ENCODE measurements at places on chromosomes 7 and 10.

DNA sequence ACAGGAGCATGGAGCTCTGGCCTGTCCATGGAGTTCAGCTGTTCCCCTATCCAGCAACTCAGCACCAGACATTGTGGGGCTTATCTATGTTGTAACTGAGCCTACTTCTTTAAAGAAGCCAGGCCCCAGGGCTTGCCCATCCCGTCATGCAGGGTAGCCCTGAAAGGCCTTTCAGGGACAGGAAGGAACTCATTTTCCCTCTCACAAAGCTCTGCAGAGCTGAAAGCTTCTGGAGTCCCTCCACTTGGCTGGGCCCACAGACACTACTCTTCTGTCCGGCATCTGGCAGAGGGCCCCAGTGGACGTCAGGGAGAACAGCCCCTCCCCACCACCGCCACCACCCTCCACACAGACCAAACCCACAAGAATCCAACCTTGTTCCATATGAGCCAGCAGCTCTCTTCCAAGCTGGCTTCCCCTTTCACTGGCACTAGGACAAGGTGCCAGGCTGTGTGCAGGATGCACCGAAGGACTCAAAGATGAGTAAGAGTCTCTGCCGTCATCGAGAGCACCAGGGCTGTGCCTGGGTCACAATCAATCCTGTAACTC is 33.1 kb downstream of the DENND2A start:
- no peak for DNase-seq

- no peak for DNase-seq
Measured at GRCh38 chr7:123712619-123713018, 36.2 kb downstream of the WASL start.

DNA sequence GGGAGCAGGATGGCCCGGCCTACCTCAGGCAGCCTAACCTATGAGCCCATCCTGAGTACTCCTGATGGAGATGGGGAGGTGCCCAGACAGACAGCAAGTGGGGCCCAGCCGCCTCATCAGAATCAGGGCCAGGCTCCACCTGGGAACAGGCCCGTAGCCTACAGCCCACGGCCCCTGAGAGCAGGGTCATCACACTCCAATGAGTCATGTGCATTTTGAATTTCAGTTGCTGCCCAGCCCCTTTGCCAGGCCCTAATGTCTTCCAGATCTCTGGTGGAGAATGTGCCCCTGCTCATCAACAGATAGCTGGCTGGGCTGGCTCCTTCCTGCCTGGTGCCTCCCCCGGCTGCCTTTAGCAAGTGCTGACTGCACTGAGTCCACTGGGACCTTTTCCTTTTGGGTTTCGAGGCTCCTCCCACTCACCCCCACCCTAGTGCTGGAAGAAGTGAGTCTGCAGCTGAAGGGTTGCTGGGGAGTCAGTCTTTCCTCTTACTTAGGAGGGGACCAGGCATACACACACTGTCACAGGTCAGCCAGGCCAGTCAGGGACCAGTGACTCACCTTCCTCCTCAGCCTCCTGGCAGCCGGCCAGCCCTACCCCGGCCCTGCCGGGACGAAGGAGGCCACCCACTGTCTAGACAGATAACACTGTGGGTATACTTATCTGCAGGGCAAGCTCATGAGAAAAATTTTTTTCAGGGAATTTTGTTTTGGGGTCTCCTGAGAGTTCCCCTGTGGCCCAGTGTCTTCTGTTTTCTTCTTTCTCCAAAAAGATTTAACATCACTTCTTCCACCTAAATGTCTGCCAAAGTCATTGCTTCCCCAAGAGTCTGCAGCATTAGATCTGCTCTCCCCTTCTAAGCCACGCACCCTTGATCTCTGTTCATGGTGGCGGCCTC is 9.1 kb upstream of the ASIC3 start:
- no peak for DNase-seq

DNA sequence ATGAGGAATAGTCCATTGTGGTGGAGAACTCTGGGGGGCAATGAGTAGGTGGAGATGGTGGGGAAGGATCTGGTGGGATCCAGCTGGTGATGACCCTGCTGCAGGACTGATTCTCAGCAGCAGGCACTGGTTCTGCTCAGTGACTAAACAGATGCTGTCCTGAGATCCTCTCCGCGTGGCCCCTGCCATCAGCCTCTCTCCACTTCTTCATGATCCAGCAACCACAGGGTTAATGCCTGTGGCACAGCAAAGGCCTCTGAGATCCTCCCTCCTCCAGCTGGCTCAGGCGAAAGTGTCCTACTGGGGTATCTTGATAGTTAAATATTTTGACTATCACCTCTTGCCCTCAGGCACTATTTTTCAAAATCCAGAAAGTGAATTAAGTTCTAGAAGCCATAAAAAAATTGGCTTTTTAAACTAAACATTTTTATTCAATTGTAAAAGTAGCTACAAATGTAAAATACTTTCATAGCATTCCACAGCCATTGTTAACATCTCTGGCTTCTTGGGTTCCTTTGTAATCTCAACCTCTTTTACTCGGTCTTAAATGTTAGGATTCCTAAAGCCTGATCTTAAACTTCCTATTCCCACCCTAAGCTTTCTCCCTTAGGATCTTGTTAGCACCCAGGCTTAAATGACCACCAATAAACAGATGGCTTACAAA is 13.1 kb downstream of the PLAU start:
- DNase-seq = no peak

DNA sequence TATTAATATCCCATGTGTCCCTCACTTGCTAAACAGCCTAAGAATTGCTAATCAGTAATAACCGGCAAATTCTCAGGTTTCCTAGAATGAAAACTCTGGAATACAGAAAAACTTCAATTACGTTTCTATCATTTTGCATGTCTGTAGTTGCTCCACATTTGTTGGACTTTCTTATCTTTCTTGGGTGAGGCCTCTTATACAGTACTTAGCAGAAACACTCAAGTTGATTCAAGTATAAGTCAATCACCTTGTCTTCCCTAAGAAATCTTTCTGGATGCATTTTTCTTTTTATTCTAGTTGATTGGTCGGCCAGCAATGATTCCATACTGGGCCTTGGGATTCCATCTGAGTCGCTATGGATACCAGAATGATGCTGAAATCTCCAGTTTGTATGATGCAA is 61.4 kb downstream of the MGAM2 start:
- no peak for DNase-seq

GRCh38 chr10:5492322-5492855 is 7.0 kb downstream of the CALML5 start:
- DNase-seq = no peak

DNA sequence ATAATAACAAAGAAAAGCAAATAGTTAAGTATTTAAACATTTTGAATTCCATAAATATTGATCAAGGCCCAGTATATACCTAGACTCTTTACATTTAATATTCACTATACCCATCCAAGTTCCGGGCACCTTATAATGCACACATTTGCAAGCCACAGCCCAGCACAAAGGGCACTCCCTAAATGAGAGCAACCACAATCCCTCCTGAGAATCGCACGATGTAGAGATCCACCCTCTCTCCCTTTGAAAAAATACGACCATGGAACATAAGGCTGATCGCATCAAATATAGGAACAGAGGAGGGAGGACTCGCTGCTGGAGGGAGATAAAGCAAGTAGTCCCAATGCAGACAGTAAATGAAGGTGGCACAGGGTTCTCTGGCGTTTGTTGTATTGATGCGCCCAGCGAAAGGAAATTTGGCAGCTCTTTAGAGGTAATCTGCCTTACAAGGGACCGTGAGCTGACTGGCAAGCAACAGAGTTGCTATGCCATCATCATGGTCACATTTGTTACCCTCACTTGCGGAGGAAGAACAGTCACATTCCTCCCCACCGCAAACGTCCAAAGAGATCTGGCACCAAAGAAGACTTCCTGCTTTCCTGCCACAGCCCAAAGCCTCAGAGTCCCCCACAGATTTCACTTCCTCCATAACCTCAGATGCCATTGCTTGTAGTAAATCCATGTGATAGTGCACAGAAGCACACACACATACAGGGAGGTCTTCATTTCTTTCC is 16.1 kb upstream of the TAS2R40 start:
- DNase-seq = no peak

- no peak for DNase-seq
Measured at GRCh38 chr10:55631071-55631654, 729.9 kb downstream of the ZWINT start.

- no peak for DNase-seq
Measured at GRCh38 chr10:99438890-99439289, 8.5 kb upstream of the GOT1 start.

GRCh38 chr10:97766106-97766810 is 5.5 kb downstream of the SFRP5 start:
- DNase-seq = no peak
